Activated CD4-positive, alpha-beta memory T cell treated with anti-CD3 and anti-CD28 coated beads for 36 hours (primary cell): ENCODE measurements at places on chromosomes 7 and 10. TPM values are rescaled to one million over a fixed set of nuclear protein-coding genes. Genes with fewer than 3 reads are reported as not detected.

DNA sequence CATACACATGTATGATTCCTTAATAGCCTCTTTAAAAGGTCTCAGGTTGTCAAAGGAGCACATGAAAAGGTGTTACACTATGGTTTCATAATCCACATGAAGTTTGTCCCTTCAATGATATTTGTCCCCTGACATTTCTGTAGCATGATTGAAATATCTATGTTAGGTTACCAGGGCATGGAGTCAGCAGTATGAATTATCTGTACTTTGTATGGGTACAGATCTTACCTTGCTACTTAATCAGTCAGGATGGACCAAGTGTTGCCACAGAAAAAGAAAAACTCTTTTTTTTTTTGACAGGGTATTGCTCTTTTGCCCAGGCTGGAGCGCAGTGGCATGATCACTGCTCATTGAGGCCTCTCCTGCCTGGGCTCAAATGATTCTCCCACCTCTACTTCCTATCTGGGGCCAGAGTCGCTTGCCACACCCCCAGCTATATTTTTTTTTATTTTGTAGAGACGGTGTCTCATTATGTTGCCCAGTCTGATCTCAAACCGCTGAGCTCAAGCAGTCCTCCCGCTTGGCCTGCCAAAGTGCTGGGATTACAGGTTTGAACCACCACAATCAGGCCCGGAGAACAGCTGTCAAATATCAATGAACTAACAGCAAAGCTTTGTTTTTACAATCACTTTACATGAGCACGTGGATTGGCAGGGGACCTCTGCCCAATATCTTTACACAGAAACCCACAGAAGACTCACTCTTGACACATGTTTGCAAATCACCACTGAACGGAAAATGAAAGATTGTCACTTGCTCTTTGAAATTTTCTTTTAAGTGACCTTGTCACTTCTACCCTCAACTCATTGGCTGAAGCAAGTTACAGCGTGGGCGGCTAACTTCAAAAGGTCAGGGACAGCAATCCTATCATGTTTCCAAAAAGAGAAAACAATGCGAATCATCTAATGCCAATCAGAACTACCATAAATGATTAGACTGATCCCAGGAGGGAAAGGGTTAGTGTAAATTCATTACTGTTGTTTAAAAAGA is 140.2 kb downstream of the PRKG1 start:
- DNase-seq: no peak

- DNase-seq: no peak
These were observed 53.8 kb downstream of the COL13A1 start for GRCh38 chr10:69855346-69856111.

The CALML5 gene
- total RNA-seq: not detected

The KLF14 gene
- not detected for total RNA-seq
